DMS79 (cell line): ENCODE measurements at places on chromosomes 12 and 14.

GRCh38 chr12:56599797-56600196 lies 30.3 kb downstream of the BAZ2A start:
- no peak for DNase-seq

GRCh38 chr12:11814374-11814773 lies 164.9 kb downstream of the ETV6 start:
- no peak for DNase-seq

GRCh38 chr12:604956-605355 lies 58.3 kb downstream of the NINJ2 start:
- DNase-seq = no peak

DNA sequence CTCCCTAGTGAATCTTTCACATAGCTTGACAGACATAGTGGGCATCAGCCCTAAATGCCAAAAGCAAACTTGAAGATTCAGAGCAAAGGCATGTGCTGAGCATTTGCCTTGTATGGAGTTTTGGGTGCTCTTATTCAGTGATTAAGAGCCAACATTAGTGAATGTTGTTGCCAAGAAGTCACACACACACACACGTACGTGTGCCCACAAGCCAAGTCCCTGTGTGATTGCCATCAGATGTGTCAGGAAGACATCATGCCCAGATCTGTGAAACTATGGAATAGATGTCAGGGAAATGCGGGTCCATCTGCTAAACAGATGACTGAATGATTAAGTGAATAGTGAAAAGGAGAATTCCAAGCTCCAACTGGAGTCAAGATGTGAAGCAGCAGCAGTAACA lies 149.0 kb downstream of the AKAP6 start:
- DNase-seq = no peak

DNA sequence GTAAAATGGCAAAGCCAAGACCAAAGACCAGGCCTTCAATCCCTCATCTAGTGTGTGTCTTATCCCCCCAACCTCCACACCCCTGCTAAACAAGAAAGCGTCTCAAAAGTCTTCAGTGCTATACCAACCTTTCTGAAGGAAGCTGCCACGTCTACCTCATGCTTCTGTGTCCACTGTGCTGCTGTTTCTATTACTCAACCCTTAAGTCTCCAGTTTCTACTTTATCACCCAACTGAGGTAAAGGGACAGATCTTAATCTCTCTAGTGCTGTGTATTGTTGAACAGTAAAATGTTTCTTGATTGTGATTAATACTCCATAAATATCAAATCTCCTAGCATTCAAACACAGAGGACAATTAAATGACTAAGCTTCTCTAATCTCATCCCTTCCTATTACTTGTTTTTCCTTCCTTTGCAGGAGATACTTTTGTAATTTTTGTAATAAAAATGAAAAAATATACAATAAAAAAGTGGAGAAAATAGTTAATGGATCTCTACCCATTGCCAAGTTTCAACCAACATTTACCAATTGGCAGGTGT lies 23.3 kb downstream of the BTBD7 start:
- DNase-seq = no peak

- no peak for DNase-seq
Observed at GRCh38 chr14:29320286-29320685, 553.7 kb downstream of the FOXG1 start.

- no peak for DNase-seq
Observed at GRCh38 chr14:91332171-91332985, 85.2 kb downstream of the CCDC88C start.

GRCh38 chr12:40222247-40222646 lies 2.5 kb upstream of the LRRK2 start:
- no peak for DNase-seq

GRCh38 chr12:115166698-115167315 lies 482.8 kb upstream of the TBX3 start:
- DNase-seq = no peak

GRCh38 chr12:122014781-122015180 lies 6.9 kb upstream of the BCL7A start:
- no peak for DNase-seq

DNA sequence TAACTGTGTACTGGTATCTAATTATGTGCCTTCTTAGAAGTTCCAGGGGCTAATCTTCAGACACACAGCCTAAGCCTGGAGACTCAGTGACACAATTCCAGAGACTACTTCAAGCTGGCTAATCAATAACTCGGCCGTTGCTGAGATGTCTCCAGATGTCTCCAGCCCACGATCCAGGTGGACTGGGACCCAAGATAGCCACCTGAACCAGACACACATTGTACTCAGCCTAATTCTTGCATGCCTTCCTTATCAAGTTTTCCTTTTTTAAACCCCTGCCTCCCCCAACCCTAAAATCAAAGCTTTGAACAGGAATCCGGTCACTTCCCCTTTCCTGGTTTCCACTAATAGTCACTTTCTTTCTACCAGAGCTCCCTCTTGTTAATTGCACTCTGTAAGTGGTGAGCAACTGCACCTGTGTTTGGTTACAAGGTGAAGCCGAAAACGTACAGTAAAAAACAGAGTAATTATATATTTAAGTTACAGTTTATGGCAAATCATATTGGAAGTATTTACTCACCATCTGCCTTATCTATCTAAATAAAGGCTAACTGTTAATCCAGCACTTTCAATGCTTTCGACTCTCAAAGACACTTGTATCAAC lies 39.8 kb upstream of the PTGDR start:
- no peak for DNase-seq
